Activated CD8-positive, alpha-beta T cell treated with anti-CD3 and anti-CD28 coated beads for 36 hours (primary cell): ENCODE measurements at places on chromosomes 7 and 10. TPM values are rescaled to one million over a fixed set of nuclear protein-coding genes. Genes with fewer than 3 reads are reported as not detected.
A peak's percentile ranks its signal among the peaks of the same experiment; 100 is the strongest.

Gene ARHGAP22
- not detected for total RNA-seq

Gene HECTD2
- 2.7 TPM for total RNA-seq

- H3K36me3 ChIP-seq = no peaks in the 10 kb centered on the region
- H3K4me3 ChIP-seq = no peak overlapping the region
- H3K27ac ChIP-seq = no peak overlapping the region
- no peaks in the 10 kb centered on the region for H3K27me3 ChIP-seq
- no peak for DNase-seq
Measured at GRCh38 chr10:107548301-107548700, 383.8 kb upstream of the SORCS1 start.

- H3K27ac ChIP-seq = no peak overlapping the region
- DNase-seq = no peak
- peaks cover 2% of the 10 kb centered on the region for H3K4me1 ChIP-seq
- peaks cover 1% of the 10 kb centered on the region for H3K27me3 ChIP-seq
- no peaks in the 10 kb centered on the region for H3K36me3 ChIP-seq
Measured at GRCh38 chr7:105987046-105987445, 24.0 kb downstream of the CDHR3 start.

GRCh38 chr10:95906677-95907455, 909 bp upstream of the CC2D2B start:
- peak overlapping the region; percentile 80 for H3K27ac ChIP-seq
- H3K36me3 ChIP-seq = peaks cover 15% of the 10 kb centered on the region
- H3K4me3 ChIP-seq = peak overlapping the region; percentile 87
- H3K27me3 ChIP-seq = no peaks in the 10 kb centered on the region

DNA sequence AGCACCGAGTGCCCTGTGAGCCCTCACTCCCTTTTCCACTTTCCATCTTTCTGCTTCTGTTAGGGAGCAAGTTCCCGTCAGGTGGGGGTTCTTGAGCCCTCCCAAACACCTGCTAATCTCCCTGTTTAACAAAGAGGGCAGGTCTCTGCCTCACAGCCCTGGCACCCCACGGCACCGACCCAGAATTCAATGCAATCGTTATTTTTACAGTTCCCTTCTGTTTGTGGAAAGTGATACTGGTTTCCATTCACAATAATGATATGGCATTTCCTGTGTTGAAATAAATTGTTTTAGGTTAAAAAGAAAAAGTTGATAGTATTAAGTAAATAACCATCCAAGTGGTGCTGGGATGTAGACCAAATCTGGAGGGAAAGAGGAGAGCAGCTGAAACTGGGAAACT, 38.8 kb upstream of the SLC29A3 start:
- DNase-seq = no peak
- no peak overlapping the region for H3K27ac ChIP-seq
- H3K27me3 ChIP-seq = no peaks in the 10 kb centered on the region
- H3K4me1 ChIP-seq = no peaks in the 10 kb centered on the region
- no peak overlapping the region for H3K4me3 ChIP-seq
- no peaks in the 10 kb centered on the region for H3K36me3 ChIP-seq

DNA sequence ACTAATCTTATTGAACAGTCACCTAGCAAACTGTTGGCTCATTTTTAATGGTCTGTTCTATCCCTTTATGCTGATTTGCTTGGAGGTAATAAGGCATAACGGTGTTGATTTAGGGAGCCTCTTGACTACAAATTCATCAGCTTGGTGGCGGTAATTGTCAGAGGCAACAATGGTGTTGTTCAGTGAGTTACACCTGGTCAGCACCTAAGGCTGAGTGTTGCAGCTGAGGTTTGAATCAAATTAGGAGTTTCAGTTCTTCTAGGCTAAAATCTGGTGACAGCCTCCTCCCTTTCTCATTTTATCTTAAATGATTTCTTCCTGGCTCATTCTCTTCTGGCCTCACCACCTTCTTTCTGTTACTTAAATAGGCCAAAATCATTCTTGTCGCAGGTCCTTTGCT, 42.3 kb upstream of the SP8 start:
- peaks cover 3% of the 10 kb centered on the region for H3K27me3 ChIP-seq
- H3K27ac ChIP-seq = no peak overlapping the region
- H3K4me3 ChIP-seq = no peak overlapping the region
- H3K4me1 ChIP-seq = no peaks in the 10 kb centered on the region
- no peak for DNase-seq

DNA sequence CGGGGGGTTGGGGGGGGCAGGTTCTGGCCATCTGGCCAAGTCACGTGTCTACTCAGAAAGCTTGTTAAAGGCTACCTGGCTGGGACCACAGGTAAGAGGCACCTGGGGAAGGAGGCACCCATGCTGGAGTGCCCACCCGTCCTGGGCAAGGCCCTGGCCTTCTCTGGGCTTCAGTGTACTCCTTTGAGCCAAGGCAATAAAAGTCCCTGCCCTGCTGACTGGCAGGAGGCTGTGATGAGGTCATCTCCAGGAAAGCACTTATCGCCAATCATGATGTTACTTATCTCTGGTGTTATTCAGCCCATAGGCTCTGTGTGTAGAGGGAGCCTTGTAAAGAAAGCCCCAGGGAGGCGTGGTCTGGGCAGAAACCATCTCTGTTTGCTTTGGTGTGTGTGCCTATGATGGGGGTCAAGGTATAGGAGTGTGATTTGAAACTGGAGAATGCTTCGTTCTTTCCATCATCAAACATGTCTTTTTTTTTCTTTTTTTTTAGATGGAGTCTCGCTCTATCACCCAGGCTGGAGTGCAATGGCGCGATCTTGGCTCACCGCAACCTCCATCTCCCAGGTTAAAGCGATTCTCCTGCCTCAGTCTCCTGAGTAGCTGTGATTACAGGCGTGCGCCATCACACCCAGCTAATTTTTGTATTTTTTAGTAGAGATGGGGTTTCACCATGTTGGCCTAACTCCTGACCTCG, 2.5 kb upstream of the CLDN4 start:
- no peaks in the 10 kb centered on the region for H3K36me3 ChIP-seq
- no peak overlapping the region for H3K27ac ChIP-seq
- H3K27me3 ChIP-seq = peaks cover 16% of the 10 kb centered on the region
- no peak overlapping the region for H3K4me3 ChIP-seq
- peaks cover 22% of the 10 kb centered on the region for H3K4me1 ChIP-seq

DNA sequence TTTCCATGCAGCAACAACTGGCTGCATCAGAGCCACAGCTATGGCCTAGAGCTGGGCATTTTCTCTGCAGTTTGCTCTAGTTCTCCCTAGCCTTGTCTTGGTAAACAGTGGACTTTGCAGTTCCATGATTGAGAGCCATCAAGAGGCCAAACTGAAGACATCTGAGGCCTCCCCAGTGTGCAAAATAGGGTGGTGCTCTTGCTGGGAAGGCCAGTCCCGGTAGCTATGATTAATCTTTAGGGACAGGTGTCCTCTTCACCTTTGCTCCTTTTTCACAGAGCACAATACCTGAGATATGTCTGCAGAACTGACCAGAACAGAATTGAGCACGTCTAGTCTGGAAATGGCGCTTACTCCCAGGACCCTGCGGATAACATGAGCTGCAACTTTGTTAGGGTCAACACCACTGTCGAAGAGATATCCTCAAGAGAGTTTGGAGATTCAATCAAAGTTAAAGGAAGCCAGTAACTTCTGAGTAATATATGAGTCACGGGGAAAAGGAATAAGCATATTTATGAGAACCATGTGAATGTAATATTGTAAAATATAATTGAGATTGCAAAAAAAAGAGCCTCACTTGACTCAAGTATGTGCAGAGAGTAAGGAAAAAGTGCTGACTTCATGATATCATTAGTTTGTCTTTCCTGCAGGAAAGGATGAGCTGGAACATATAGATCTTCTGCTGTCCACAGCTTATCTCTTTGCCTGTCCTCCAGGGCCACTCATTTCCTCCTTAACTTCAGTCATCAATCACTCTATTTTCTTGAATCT, 76.7 kb downstream of the ANK3 start:
- no peaks in the 10 kb centered on the region for H3K27me3 ChIP-seq
- H3K36me3 ChIP-seq = no peaks in the 10 kb centered on the region
- no peak overlapping the region for H3K27ac ChIP-seq
- no peak for DNase-seq

GRCh38 chr7:55172881-55173609, 154.2 kb downstream of the EGFR start:
- no peaks in the 10 kb centered on the region for H3K36me3 ChIP-seq
- H3K4me3 ChIP-seq = no peak overlapping the region
- no peak for DNase-seq
- no peak overlapping the region for H3K27ac ChIP-seq
- H3K4me1 ChIP-seq = no peaks in the 10 kb centered on the region

- peaks cover 8% of the 10 kb centered on the region for H3K27me3 ChIP-seq
- no peaks in the 10 kb centered on the region for H3K36me3 ChIP-seq
- no peak for DNase-seq
- H3K27ac ChIP-seq = no peak overlapping the region
- no peaks in the 10 kb centered on the region for H3K4me1 ChIP-seq
Measured at GRCh38 chr7:72446591-72447462, 34.7 kb upstream of the CALN1 start.

DNA sequence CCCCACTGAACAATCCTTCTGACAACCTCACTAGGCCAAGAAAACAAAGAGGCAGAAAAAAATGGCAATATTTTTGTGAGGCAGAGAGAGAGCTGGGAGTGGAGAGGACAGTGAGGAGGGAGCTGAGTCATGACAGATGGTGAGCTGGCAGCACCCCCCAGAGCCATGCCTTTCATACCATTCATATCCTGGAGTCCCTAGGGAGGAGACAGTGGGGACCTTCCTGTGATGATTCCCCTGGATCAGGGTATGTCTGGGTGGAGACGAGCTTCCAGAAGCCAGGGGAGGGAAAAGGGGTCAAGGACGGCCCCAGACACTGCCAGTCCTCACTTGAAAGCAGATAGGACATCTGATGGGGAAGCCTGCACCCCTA, 160.5 kb downstream of the ADAM12 start:
- no peak overlapping the region for H3K4me3 ChIP-seq
- no peaks in the 10 kb centered on the region for H3K36me3 ChIP-seq
- H3K27me3 ChIP-seq = peaks cover 2% of the 10 kb centered on the region
- no peak for DNase-seq
- H3K4me1 ChIP-seq = no peaks in the 10 kb centered on the region

DNA sequence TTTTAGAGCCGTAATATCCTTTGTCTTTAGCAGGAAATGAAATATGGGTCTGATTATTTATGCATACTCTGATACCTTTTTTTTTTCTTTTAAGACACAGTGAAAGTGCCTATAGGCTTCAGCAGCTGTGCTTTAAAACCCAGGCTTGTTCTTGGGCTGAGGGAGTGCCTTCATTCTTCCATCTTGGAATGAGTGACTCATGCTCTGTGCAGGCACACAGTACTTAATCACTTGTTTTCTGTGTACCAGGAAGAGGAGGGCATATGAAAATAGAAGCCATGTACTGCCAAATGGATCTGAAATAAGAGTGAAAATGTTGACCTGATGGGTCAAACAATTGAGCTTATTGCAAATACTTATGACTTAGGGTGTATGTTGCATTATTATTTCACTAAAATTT, 12.0 kb downstream of the INPP5F start:
- peaks cover 35% of the 10 kb centered on the region for H3K4me1 ChIP-seq
- DNase-seq = peak; percentile 14
- H3K4me3 ChIP-seq = no peak overlapping the region
- peaks cover 3% of the 10 kb centered on the region for H3K36me3 ChIP-seq

- peak; percentile 64 for DNase-seq
- H3K4me3 ChIP-seq = peak overlapping the region; percentile 63
- peaks cover 6% of the 10 kb centered on the region for H3K36me3 ChIP-seq
- peaks cover 3% of the 10 kb centered on the region for H3K27me3 ChIP-seq
Measured at GRCh38 chr10:92242910-92243671, 47.8 kb downstream of the CPEB3 start.

- H3K27me3 ChIP-seq = peaks cover 54% of the 10 kb centered on the region
- peaks cover 40% of the 10 kb centered on the region for H3K4me1 ChIP-seq
- no peak for DNase-seq
- no peak overlapping the region for H3K4me3 ChIP-seq
- no peak overlapping the region for H3K27ac ChIP-seq
Measured at GRCh38 chr10:21524131-21524525, 1.4 kb downstream of the SKIDA1 start.

- H3K27me3 ChIP-seq = no peaks in the 10 kb centered on the region
- H3K27ac ChIP-seq = no peak overlapping the region
- H3K4me3 ChIP-seq = no peak overlapping the region
- H3K4me1 ChIP-seq = no peaks in the 10 kb centered on the region
Measured at GRCh38 chr7:80640846-80641245, 2.4 kb downstream of the CD36 start.
